ENCODE measurements at places on chromosomes 11 and 22. TPM values are rescaled to one million over a fixed set of nuclear protein-coding genes. Genes with fewer than 3 reads are reported as not detected.

The POLD4 gene
- 33.6 TPM for total RNA-seq

The NLRP14 gene
- 0.04 TPM for total RNA-seq

The OR10A2 gene
- not detected for total RNA-seq

The DRAP1 gene
- total RNA-seq: 74.4 TPM

The TRIM66 gene
- 3.8 TPM for total RNA-seq

The ABTB2 gene
- 3.5 TPM for total RNA-seq

The SRSF8 gene
- total RNA-seq: 18.8 TPM

All from muscle of leg (tissue), 16 donors.